ENCODE measurements at places on chromosomes 13 and 19. TPM values are rescaled to one million over a fixed set of nuclear protein-coding genes. Genes with fewer than 3 reads are reported as not detected.

CCDC122 gene
- total RNA-seq = 6.8 TPM

PRTN3 gene
- not detected for total RNA-seq

CEACAM16 gene
- total RNA-seq = not detected

RHPN2 gene
- 1.5 TPM for total RNA-seq

CYP2A13 gene
- total RNA-seq = not detected

OR4F17 gene
- not detected for total RNA-seq

ZSWIM9 gene
- 5.1 TPM for total RNA-seq

ZNF677 gene
- total RNA-seq = 15.7 TPM

TMIGD2 gene
- total RNA-seq = not detected

EDNRB gene
- total RNA-seq = 0.99 TPM

TNFSF11 gene
- not detected for total RNA-seq

STRN4 gene
- total RNA-seq = 56.0 TPM

CCDC70 gene
- total RNA-seq = not detected

SHC2 gene
- total RNA-seq = 3.3 TPM

CGB8 gene
- not detected for total RNA-seq

ERCC5 gene
- 66.0 TPM for total RNA-seq

KANK2 gene
- total RNA-seq = 435 TPM

KCNRG gene
- total RNA-seq = 7.7 TPM

SPACA4 gene
- not detected for total RNA-seq

SOX1 gene
- not detected for total RNA-seq

LGALS7 gene
- not detected for total RNA-seq

PGLYRP1 gene
- not detected for total RNA-seq

NLRP9 gene
- total RNA-seq = not detected

ZNF730 gene
- 1.0 TPM for total RNA-seq

OR10H1 gene
- not detected for total RNA-seq

HTR2A gene
- total RNA-seq = 0.33 TPM
